NCI-H2029 treated with DMSO at 0.1 percent for 48 hours (cell line): ENCODE measurements at places on chromosomes 1 and 21.

DNA sequence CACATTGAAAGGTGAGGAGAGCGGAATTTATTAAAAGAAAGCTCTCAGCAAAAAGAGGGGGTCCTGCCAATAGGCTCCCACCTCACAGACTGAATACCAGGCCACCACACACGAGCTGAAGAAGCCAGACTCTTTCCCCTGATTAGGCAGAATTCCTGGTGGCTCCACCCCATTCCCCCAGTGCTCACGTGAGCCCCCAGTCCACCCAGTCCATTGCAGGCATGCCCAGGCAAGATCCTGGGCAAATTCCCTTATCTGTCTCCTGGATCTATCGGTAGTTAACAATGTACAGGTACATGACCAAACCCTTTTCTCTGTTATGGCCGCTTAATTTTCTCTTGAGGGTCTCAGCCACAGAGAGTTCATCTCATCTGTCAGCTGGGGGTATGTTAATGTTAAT is 54.6 kb upstream of the BTG3 start:
- no peak for DNase-seq

GRCh38 chr1:175415129-175415712 is 222.6 kb upstream of the KIAA0040 start:
- no peak for DNase-seq

DNA sequence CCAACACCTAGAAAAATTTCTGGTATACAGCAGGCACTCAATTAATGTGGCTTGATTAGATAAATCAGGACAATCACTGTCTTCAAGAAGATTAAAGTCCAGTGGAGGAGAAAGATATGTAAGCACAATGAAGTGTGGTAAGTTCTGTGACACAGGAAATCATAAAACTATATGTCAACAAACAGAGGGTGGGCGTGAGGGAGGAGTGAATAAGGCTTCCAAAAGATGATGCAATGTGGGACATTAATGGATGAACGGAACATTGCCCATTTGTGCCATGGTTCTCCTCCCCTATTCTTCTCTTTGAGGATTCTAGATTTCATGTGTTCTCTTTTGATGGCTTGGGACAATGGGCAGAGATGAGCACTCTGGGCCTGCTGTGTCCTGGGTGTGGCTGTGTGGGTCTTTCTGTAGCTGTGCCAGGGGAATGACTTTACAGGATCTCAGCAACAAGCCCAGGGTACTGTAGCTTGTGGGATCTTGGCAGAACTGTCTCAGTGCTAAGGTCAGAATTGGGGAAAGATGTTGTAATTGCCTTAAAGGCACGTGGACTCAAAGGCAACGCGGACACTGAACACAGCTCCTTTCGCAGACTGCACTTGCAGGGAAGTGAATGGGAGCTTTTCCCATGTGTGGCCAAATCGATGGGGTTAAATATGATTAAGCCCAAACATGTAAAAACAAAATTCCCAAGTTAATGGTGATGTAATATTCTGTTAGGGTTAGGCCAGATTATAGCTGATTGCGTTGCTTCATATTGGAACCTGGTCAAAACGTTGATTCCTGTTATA is 366.9 kb downstream of the TGFB2 start:
- no peak for DNase-seq

DNA sequence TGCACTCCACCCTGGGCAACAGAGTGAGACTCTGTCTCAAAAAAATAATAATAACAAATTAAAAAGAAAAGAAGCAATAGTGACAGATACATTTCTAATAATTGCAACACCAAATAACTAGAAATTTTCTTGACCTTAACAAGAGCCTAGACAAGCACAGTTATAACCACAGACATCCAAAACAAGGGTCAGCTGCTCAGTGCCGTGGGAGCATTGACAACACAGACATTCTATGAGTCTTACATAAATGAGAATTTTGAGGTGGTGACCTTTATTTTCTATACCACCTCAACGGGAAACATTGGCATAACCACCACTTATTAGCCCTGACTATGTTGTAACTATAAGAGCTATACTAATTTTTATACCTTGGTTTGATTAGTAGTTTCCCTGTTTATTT is 156.1 kb downstream of the NR5A2 start:
- DNase-seq: no peak

DNA sequence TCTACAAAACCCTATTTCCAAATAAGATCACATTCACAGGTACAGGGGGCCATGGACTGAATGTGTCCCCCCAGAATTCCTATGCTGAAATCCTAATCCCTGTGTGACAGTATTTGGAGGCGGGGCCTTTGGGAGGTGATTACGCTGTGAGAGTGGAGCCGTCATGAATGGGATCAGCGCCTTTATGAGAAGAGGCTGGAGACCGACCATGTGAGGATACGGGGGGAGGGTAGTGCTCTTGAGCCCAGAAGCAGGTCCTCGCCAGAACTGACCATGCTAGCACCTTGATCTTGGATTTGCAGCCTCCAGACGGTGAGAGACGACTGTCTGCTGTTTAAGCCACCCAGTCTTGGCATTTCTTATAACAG is 23.8 kb upstream of the KIF26B start:
- no peak for DNase-seq

DNA sequence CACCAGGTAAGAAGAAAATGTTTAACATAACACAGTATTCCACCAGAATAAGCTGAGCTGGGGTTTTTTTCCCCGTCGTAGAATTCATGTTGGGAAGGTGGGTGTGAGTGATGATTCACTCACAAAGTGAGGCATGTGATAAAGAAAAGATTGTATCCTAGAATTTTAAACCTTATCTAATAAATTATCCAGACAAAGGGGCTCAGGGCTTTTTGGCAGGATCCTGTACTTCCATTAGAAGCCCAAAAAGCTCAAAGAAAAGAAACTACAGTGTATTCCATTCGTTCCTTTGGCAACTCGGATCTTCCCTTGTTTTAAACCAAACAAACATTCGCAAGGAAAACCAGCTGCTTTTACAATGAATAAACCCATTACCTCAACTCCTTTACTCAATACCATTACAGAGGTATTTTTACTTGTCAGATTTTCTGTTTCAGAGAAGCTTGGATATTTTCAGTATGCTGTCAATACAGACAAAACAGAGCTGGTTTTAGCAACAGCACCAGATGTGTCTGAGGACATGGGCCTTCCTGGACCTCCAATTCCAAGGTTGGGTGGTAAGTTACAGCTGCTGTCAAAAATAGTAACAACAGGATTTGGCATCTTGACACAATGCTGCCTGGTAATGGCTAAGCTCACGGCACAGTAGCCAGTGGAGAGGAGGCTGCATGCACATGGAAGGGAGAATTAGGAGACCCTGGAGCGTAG is 159.9 kb upstream of the RUNX1 start:
- no peak for DNase-seq

DNA sequence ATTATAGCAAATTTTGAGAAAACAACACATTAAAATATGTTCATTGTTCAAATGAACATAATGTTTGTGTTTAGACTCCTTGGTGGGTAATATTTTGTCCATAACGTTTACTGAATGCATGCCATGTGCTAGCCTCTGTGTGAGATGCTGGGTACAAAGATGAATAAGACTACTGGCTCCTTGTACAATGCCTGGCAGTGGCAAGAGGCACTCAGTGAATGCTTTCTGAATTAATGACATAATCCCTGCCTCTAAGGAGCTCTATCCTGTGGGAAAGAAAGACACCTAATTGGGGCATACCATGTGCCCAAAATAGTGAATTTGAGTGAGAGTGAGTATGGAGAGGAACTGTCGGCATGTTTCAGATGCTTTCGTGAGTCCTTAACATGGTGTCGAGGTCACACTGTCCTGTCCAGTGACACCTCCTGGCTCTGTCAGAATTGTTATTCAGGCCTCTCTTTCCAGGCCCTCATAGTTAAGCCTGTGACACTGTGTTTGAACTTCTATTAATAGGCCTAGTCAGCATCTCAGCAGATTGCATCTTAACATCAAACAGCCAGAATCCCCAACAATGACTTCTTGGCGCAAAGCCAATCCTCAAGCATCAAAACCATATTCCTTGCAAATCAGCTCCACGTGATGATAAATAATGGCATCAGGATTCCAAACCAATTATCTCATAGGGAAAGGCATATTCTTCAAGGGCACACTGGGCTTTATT is 32.8 kb upstream of the S1PR1 start:
- no peak for DNase-seq

- DNase-seq: no peak
Observed at GRCh38 chr1:9207086-9207485, 27.5 kb upstream of the H6PD start.

- DNase-seq: no peak
Observed at GRCh38 chr21:43854773-43855633, 10.0 kb upstream of the AGPAT3 start.

DNA sequence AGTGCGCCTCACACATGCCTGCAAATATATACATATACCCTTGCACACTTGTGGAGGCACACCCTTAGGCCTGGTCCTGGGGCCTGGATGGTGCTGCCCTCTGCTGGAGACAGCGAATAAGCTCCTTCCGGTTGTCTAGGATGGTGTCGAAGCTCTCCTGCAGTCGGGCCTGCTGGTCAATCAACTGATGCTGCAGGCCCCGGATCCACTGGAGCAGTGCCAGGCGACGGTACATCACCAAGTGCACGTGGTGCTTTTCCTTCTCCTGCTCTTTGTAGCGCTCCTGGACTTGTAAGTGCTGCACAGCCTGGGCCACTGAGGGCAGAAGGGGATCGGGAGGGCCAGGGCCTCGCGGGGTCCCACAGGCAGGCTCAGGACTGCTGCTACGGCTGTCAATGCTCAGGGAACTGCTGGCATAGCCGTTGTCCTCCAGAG is 3.1 kb downstream of the C1orf216 start:
- peak; percentile 45 for DNase-seq

DNA sequence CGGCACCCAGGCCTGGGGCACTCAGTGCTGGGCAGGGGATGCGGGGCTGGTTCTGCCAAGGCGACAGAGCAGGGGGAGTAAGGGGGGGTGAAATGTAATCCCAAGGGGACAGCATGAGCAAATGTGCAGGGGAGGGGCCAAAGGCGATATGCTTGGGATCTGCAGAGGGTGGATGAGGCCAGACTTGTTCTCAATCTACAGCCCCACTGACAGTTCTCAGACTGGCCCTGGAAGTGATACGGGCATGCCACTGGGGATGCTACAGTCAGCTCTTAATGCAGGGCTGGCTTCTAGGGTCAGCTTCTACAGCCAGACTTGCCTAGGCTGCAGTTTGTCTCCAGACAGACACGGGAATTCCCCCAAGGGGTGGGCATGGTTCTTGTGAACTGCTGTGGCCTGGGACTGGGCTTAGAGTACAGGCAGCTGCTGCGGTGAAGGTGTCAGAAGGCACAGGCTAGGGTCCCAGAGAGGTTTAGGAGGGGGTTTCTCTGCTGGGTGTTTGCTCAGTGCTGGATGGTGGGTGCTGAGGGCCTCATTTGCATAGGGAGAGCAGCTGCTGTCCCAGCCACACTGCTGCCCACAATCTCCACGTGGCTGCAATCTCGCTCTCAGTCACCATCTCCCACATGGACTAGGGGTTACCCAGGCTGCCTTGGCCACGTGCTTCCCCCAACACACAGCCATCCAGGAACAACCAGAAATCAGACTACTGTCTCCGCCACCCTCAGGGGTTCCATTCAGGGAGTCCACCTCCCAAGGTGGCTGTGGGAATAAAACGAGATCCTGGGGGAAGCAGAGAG is 190.1 kb downstream of the HIVEP3 start:
- DNase-seq: no peak

GRCh38 chr1:167663002-167663772 is 33.2 kb downstream of the RCSD1 start:
- DNase-seq: no peak

DNA sequence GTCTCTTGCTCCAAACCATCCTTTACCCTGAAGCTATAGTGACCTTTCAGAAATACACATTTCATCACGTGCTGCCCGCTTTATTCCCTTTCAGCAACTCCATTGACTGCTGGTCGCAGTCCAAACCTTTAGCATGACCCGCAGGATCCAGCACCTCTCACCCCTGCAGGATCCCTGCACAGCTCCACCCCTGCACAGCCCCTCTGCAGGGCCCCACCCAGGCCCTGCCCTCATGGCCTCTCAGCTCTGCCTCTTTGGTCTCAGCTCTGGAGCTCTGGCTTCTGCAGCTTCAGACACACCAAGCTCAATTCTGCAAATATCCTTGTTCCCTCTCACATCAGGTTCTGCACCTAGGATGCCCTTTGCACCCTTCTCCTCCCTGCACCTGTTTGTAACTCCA is 264.9 kb upstream of the C1orf174 start:
- DNase-seq: no peak

- no peak for DNase-seq
Observed at GRCh38 chr1:182207300-182207699, 145.8 kb upstream of the ZNF648 start.

- DNase-seq: no peak
Observed at GRCh38 chr1:236247286-236247685, 34.5 kb downstream of the ERO1B start.

DNA sequence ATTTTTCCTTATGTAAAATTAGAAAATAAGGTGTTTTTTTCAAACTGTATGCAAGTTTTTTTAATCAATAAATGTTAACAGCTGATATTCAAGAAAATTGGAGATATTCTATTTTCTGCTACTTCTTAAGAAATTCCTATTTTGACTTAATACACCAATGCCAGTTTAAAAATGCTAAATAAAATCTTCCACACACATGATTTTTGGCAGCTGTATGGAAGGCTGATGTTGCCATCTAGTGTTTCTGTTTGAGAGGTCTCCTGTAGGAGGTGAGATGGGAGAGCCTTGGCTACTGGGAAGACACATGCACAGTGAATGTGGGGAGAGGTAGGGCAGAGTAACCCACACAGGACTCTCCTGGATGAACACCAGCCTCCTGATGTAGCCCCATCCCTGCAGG is 29.2 kb upstream of the OR2B11 start:
- DNase-seq: no peak

DNA sequence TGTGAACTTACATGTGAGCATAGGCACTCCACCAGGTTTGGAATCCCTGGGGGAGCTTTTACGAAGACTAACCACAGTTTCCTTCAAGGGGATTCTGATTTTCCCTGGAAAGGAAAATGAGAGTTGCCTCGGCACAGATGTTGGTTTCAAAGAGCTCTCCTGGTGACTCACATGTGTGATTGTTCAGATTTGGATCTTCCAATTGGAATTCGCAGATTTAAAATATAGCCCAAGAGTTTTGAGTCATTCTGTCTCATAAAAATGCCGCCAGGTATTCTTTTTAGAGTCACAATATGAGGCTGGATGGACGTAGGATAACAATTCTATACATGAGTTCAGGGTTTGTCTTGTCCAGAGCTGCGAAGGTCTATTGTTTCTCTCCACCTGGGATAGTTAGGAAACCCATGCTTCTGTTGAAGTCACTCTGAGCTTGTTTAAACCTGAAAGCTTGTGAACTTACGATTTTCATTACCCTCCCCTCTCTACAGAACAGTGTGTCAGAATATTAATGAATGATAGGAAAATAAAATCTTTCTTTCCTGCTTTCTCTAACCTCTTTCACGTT is 64.9 kb downstream of the TGFB2 start:
- no peak for DNase-seq

- no peak for DNase-seq
Observed at GRCh38 chr1:10680487-10680886, 116.0 kb downstream of the CASZ1 start.

- DNase-seq: no peak
Observed at GRCh38 chr1:205287076-205287475, 34.5 kb downstream of the NUAK2 start.

DNA sequence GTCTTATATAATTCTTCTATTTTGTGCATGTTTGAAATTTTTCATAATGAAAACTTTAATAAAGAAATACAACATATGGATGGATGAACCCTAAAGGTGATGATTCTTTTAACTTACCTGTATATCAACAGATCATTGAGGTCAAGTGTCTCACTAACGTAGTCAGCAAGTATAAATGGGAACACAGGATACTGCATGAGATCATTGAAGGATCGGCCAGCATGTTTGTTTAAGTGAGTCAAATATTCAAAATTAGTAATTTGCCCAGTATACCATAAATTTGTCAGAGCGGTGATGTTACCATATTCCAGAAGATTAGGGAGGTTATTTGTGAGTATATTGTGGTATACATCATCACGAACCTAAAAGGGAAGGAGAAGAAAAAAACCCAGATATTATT is 71.0 kb upstream of the GNG4 start:
- no peak for DNase-seq
